Panc1 (cell line): ENCODE measurements at places on chromosomes 12 and 14.
A peak's percentile ranks its signal among the peaks of the same experiment; 100 is the strongest.

- H3K4me3 ChIP-seq = no peak overlapping the region
- DNase-seq = no peak
- H3K4me1 ChIP-seq = no peaks in the 10 kb centered on the region
- H3K36me3 ChIP-seq = no peaks in the 10 kb centered on the region
- no peaks in the 10 kb centered on the region for H3K27me3 ChIP-seq
- no peak overlapping the region for H3K27ac ChIP-seq
These were observed 336.9 kb downstream of the BMP4 start for GRCh38 chr14:53619691-53620231.

GRCh38 chr14:58460772-58461171, 33.3 kb downstream of the KIAA0586 start:
- no peaks in the 10 kb centered on the region; the same call in 1 of the 2 replicates for H3K36me3 ChIP-seq
- no peak overlapping the region for H3K27ac ChIP-seq
- H3K27me3 ChIP-seq = no peaks in the 10 kb centered on the region
- no peak overlapping the region for H3K4me3 ChIP-seq
- DNase-seq = no peak

DNA sequence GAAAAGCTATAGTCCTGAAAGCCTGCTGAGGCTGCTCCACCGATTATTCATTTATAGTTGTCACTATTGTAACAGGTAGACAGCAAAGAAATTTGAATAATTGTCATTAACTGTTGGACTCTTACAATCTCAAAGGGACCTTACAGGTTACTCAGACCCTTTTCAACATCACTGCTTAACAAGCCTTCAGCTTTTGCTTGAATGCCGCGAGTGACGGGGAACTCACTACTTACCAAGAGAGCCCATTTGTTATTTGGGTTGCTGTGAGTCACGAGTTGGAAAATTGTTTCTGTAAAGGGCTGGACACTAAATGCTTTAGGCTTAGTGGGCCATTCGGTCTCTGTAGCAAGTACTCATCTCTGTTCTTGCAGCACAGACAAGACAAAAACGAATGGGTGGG, 5.9 kb upstream of the TUNAR start:
- peaks cover 5% of the 10 kb centered on the region; the same call in 1 of the 2 replicates for H3K27me3 ChIP-seq
- H3K36me3 ChIP-seq = no peaks in the 10 kb centered on the region
- no peak overlapping the region for H3K27ac ChIP-seq

DNA sequence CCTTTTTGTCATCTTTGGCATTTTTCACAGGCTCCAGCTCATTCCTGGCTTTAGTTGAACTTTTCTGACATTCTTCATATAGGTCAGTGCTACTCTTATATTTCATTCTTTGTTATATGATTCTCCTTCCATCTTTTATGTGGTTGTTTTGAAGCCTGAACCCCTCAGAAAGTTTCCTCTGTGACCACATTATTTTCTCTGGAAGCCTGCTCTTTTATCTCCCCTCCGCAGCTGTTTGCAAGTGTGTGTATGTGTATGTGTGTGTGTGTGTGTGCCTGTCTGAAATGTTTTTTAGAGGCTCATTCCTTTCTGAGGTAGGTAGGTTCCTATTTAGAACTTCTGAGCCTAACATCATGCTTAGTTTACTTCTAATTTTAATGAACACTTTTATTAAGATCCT, 47.6 kb downstream of the ANO4 start:
- no peaks in the 10 kb centered on the region for H3K27me3 ChIP-seq
- no peak overlapping the region for H3K27ac ChIP-seq
- DNase-seq = no peak

DNA sequence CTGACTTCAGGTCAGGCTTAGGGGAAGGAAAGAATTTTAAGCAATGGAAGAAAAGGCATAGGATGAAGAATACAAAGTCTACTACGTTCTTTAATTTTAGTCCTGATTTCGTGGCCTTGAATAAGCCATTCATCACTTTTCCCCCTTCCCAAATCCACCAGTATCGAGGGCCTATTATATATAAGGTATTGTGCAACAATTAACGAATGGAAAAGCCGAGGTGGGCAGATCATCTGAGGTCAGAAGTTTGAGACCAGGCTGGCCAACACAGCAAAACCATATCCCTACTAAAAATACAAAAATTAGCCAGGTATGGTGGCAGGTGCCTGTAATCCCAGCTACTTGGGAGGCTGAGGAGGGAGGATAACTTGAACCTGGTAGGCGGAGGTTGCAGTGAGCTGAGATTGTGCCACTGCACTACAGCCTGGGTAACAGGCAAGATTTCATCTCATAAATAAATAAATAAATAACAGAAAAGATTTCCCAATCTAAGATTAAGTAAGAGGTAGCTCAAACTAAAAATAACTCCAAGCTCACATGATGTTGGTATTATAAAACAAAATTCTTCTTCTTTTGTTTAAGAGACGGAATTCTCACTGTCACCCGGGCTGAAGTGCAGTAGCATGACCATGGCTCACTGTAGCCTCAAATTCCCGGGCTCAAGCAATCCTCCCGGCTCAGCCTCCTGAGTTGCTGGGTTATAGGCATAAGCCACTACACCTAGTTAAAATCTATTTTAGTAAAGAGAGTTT, 58.3 kb upstream of the NR2C1 start:
- H3K27me3 ChIP-seq = no peaks in the 10 kb centered on the region
- H3K36me3 ChIP-seq = peaks cover 6% of the 10 kb centered on the region
- no peak overlapping the region for H3K27ac ChIP-seq
- no peak for DNase-seq
- no peak overlapping the region for H3K4me3 ChIP-seq

GRCh38 chr12:116427200-116427930, 131.8 kb upstream of the MAP1LC3B2 start:
- no peak for DNase-seq
- H3K4me3 ChIP-seq = peak overlapping the region; percentile 1; the same call in 1 of the 2 replicates
- H3K27ac ChIP-seq = peak overlapping the region; percentile 99
- peaks cover 31% of the 10 kb centered on the region for H3K4me1 ChIP-seq

GRCh38 chr12:22268406-22268805, 66.1 kb downstream of the ST8SIA1 start:
- H3K27ac ChIP-seq = no peak overlapping the region
- no peaks in the 10 kb centered on the region for H3K36me3 ChIP-seq
- H3K27me3 ChIP-seq = no peaks in the 10 kb centered on the region
- H3K4me1 ChIP-seq = no peaks in the 10 kb centered on the region
- H3K4me3 ChIP-seq = no peak overlapping the region

DNA sequence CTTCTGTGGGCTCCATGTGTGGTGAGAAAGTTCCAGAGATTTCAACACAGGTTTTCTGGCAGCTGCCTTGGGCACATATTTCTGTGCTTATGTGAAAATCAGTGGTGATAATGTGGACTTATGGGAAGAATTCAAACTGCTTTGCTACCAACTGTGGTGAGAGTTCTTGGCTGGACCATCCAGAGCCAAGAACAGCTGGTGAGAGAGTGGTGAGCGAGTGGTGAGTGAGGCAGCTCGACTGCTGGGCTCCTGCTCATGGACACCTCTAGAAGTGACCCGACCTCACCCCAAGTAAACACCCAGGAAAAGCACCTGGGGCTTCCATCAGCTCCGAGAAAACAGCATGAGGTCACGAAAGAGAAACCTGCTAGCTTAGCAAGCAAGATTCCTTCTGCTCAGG, 106.4 kb downstream of the PIWIL1 start:
- no peak for DNase-seq
- no peak overlapping the region for H3K27ac ChIP-seq
- no peaks in the 10 kb centered on the region for H3K4me1 ChIP-seq
- H3K4me3 ChIP-seq = no peak overlapping the region
- H3K27me3 ChIP-seq = peaks cover 8% of the 10 kb centered on the region; the same call in 1 of the 2 replicates
